ENCODE measurements at places on chromosomes 3 and 15.
A peak's percentile ranks its signal among the peaks of the same experiment; 100 is the strongest.

DNA sequence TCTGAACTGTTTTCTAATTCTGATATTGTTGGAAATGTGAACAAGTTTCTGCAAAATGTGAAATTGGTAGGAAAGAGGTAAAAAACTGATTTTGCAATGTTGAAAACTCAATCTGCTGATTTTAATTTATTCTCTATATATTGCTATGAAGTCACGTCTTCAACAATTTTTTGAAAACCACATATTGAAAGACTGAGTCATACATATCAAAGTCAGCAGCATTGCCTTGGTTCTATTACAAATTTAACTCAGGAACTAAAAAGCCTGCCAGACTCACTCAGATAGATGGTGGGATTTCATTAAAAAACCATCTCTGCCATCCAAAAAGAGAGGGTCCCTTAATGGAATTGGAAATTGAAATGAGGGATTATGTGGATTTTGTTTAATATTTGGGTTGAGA, 351.4 kb downstream of the CNTN3 start:
- no peak for DNase-seq

GRCh38 chr3:133927540-133928066, 31.9 kb upstream of the RAB6B start:
- no peak for DNase-seq

DNA sequence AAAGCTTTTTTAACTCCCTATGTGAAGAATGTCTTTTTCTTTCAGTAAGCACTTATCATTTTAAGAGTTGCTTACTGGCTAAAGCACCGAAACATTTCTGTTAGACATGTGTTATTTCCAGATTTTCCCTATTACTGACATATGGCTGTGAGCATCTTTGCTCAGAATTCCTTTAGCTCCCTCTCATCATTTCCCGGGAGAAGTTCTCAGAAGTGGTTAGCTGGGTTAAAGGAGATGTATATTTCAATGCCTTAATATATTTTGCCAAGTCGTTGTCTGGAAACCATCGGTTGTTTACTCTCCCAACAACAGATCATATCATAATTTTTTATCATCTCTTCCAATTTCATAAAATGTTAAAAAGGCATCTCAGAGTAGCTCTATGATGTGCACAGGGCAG, 396.5 kb downstream of the OCA2 start:
- DNase-seq: no peak

DNA sequence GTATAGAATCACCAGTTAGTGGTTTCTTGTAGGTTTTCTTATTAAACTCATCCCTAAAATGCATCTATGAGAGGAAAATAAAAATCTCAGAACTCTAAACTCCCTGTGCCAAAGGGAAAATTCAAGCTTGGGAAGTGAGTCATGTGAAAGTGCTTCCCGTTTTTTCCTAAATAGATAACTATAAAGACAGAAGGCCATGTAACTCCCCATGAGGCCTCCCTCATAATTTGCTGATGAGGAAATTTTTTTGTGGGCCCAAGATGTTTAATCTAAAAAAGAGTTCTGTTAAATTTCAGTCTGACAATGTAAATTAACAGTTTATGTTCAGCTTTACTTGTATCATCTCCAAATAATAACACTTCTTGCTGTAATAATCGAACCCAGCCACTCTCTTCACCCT, 1273.9 kb downstream of the OTOL1 start:
- DNase-seq: no peak

DNA sequence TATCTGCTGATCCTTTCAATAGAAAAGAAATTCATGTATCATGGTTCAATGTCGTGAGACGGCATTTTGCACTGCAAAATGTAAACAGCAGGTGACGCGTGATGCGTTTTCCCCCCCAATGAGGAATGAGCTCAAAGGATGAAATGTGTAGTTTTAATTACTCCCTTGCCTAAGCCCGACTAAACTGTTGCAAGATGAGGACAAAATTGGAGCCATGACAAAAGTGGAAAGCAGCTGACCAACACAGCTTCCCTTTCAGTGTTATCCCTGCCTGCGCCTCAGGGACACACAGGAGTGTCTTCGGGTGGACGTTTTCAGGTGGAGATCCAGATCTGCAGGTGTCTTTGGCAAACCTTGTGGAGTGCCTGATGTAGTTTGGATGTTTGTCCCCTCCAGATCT, 92.0 kb downstream of the GABRG3 start:
- DNase-seq: no peak

- no peak for DNase-seq
These were observed 72.7 kb upstream of the CHRNA7 start for GRCh38 chr15:31957581-31957980.

GRCh38 chr3:141305436-141305835, 62.9 kb upstream of the ZBTB38 start:
- no peak for DNase-seq

- DNase-seq: no peak
These were observed 370.6 kb upstream of the NAALADL2 start for GRCh38 chr3:174488527-174488926.

- no peak for DNase-seq
These were observed 85.3 kb downstream of the VGLL4 start for GRCh38 chr3:11558411-11558903.

- no peak for DNase-seq
These were observed 1071.9 kb downstream of the IGSF11 start for GRCh38 chr3:117962750-117963149.

GRCh38 chr15:41408234-41408641, 5.9 kb upstream of the NDUFAF1 start:
- DNase-seq: no peak

GRCh38 chr3:55893045-55893664, 406.0 kb upstream of the WNT5A start:
- DNase-seq: no peak

DNA sequence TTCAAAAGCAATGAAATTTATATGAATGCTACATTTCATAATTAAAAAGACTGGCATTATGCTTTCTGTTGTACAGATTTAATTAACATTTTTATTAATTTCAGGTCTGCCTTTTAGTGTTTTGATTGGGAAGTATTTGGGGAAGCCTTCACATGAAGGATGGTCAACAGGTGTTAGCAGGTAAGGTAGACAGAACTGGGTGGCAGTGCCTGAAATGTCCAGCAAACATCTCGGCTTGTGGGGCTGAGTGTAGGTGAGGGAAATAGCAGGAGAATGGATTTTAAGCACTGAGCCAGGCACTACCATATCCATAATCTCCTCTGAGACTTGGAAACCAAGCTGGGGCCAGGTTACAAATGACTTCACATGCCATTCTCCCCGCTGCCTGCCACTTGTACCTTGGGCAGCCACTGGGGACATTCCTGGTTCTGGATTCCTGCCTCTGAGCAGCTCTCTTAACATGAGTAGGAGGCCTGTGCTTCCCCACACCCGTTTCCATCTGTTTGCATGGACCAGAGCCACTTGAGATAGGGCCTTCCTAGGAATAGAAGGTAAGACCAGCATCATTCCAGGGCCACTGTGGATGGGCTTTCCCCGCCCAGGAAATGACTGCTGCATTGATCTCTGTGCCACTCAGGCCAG, 125.9 kb upstream of the HES1 start:
- no peak for DNase-seq

DNA sequence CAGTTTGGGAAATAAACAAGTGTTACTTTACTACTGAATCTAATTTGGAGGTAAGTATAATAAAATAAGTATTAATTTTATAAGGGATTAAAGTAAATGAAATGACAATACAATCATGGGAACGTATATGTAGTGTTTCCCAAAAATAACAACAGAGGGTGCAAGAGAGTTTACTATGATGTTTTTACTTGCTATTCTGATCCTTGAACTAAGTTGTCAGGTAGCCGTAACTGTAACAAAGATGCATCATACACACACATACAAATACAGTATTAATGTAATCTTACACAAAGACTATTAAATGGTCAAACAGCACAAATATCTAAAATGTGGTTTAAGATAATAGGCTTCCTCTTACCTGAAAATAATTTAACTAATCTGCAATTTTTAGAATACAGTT, 311.4 kb downstream of the TBC1D5 start:
- no peak for DNase-seq

DNA sequence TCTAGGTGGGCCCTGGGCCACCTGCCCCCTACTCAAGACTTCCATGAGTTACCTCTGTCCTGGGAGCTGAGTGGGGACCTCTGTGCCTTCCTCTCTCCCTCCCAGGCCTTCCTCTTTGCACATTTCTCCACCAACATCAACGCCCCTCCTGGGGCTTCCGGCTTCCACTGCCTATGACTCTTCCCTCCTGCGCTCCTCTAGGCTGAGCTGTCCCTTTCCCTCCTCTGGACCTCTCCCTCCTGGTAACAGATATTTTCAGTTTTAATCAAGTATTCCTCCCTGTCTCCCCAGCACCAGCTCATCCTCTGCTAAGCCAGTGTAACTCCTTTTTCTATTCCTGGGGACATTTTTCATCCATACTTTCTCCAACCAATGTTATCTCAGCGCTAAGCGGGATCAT, 160.4 kb downstream of the RAB11A start:
- DNase-seq: no peak

GRCh38 chr3:100001526-100002270, 112.6 kb downstream of the FILIP1L start:
- no peak for DNase-seq

DNA sequence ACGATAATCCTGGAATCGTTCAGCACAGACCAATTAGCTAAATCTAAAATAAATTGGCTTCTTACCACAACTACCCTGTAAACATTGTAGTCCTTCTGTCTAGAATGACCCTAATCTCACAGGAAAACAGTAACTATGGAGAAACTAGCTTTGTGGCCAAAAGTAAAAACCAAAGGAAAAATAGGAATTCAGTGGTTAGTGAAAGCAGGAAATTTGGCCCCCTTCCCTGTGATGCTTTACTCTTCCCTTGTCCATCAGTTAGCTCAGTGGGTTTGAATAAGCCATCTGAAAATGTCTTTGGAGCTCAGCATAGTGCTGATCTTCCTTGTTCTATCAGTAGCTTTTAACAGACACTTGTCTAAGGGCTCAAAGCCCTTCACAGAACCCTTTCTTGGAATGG, 1.6 kb downstream of the NMD3 start:
- no peak for DNase-seq

DNA sequence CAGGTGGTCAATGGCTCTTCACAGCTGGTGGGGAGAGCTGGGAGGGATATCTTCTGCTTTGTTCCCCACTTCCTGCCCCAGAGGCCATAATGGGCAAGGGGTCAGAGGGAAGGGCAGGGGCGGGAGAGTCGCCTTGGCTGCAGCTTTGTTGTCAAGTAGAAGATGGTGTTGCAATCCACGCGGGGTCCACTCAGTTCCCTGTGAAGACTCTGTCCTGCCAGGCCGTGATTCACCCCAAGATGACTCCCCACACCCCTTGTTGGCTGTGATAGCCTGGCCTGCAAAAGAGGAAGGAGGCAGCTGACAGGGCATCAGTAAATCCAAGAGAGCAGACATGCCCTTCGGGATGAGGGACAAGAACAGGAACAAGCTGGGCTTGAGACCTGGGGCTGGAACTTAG, 6.9 kb downstream of the GALNT15 start:
- DNase-seq: no peak

DNA sequence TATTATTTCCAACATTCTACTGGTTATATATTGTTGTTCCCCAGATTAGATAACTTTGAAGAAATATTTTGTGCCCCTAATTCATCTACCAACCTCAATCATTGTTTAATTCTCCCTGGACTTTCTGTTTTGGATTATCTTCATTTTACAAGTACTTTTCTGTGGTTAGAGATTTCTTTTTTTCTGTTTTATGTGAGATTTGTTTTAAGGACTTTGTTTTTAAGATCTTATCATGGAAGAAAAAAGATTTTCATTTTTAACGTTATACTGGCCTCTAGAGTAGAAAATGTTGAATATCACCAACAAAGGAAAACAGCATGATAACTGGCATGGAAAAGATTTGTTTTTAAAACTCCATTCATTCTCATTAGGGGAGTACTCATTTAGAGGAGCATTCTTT, 210.9 kb upstream of the KCNMB2 start:
- no peak for DNase-seq

- DNase-seq: no peak
These were observed 45.1 kb downstream of the MAP4 start for GRCh38 chr3:47971081-47971480.

- DNase-seq: no peak
These were observed 71.9 kb upstream of the SLC6A11 start for GRCh38 chr3:10744098-10744465.

DNA sequence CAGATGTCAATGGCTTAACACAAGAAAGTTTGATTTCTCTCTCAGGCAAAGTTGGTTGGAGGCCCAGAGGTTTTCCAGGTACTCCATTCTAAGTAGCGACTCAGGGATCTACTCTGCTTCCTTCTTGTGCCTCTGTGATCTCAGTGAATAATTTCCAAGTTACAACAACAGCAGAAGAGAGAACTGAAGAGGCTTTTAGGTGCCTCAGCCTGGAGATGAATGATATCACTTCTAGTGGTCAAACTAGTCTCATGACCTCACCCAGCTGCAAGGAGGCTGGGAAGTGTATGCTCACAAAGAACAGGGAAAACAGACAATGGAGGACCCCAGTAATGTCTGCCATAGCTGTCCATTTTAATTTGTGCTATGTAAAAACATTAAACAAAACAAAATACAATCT, 4.6 kb upstream of the PRICKLE2 start:
- DNase-seq: no peak

GRCh38 chr15:43285609-43286037, 18.9 kb upstream of the TGM5 start:
- peak; percentile 30 for DNase-seq

DNA sequence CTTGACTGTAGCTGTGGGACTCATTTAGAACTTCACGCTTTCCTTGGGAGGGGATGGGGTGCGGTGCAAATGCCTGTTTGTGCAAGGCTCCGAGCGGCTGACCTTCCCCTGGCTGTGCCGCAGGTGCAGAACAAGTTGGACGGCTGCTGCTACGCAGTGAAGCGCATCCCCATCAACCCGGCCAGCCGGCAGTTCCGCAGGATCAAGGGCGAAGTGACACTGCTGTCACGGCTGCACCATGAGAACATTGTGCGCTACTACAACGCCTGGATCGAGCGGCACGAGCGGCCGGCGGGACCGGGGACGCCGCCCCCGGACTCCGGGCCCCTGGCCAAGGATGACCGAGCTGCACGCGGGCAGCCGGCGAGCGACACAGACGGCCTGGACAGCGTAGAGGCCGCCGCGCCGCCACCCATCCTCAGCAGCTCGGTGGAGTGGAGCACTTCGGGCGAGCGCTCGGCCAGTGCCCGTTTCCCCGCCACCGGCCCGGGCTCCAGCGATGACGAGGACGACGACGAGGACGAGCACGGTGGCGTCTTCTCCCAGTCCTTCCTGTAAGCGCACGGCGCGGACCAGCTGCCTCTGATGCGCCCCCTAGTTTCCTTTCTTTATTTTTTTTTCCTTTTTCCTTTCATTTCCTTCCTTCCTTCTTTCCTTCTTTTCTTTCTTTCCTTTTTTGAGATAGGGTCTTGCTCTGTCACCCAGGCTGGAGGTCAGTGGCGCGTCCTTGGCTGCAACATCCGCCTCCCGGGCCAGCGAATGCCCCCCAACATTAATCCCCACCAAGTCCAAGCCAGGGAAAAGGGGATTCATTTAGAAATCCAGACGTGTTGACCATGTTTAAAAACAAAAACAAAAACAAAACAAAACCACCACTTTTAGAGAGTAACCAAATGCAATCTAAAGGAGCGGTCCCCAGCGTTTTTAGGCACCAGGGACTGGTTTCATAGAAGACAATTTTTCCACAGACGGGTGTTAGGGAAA, 42.7 kb downstream of the EIF2AK4 start:
- DNase-seq: no peak

All from GM12864 (cell line).